NCI-H1417 treated with DMSO at 0.1 percent for 48 hours (cell line): ENCODE measurements at places on chromosomes 5 and 9.

GRCh38 chr9:135526089-135526729, 5.0 kb downstream of the LCN1 start:
- DNase-seq, result no peak

GRCh38 chr5:71891856-71892255, 172.8 kb downstream of the CARTPT start:
- no peak for DNase-seq

DNA sequence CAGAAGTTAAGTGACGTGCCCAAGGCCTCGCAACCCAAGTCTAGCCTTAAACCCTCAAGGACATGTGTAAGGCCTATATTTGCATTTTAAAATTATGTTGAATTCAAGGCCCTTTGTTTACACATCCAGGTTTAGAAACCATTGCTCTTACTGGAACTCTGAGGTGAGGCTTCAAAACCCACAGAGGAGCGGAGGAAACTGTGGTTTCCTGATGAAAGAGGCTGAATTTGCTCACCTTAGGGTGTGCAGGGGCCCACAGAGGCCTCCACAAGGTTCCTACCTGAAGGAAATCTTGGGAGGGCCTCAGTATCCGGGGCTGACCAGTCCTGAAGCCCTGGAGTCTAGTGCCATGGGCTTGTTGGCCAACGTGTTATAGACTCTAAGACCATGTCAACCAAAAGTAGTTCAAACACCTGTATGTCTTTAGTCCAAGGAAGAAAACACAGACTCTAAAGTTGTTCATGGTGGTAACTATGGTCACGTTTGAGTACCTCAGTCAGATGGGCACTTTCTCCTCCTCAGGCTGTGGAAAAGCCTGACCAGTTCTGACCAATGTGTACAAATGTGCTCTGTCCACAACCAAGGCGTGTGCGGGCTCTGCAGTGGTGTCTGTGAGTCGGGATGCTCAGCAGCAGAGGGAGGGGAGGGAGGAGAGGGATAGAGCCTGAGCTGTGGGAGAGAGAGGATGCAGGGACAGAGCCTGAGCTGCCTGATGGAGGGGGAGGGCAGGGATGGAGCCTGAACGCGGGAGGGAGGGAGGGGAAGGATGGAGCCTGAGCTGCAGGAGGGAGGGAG, 124.6 kb upstream of the ERCC6L2 start:
- no peak for DNase-seq

DNA sequence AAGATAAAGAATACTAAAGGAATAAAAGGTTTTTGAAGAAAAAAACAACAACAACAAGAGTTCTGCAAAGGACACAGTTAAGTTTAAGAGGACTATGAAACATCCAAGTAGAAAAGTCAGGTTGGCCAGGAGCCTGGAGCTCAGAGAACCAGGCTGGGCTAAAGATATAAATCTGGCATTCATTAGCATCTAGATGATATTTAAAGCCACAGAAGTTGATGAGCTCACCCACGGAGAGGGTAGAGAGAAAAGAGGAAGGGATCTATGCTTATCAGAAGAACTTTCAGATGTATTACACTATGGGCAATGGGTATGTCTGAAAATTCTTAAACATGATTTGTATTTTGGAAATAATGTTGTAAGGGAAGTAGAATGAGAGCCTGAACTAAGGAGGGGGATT, 9.9 kb downstream of the MIER3 start:
- no peak for DNase-seq

- no peak for DNase-seq
Measured at GRCh38 chr5:166980666-166981065, 1310.8 kb upstream of the WWC1 start.

DNA sequence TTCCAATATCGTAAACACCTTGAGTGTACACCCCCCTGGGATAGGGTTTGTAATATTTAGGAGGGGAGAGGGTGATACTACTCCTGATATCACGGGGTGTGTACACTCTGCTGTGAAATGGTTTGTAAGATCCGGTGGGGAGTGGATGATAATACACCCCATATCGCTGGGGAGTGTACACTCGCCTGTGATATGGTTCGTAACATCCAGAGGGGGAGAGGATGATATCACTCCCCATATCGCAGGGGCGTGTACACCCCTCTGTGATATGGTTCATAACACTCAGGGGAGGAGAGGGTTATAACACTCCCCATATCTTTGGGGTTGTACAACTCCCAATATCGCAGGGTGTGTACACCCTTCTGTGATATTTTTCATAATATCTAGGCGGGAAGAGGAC, 33.8 kb upstream of the SLC25A48 start:
- DNase-seq, result no peak

DNA sequence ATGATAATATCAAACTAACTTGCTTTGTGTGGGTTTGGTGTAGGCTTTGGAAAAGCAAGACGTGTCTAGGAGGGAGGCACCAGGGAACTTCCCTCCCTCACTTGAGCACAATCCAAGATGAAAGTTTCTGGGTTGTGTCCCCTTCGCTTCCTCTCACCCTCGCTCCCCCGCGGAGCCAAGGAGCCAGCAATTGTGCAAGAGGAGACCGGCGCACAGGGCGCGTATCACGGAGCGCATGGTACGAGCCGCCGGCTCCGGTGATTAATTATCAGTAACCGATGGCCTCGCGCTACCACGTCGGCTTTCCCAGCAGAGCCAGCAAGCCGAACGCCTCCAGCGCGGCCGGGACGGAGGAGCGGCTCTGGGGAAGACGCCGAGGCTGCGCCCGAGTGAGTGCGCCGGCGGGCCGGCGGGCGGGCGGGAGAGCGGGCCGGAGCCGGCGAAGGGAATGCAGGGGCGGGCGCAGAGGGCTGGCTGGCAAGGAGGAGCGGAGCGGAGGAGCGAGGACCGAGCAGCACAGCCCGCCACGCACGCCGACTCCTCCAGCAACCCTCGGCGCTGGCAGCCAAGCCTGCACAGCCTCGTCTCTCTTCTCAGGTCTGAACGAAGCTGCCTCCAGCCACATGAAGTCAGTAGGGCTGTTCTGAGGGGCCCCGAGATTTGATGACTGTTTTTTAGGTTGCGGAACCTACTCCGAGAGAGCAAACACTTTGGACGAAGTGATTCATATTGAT, 143.6 kb downstream of the BNC2 start:
- no peak for DNase-seq

DNA sequence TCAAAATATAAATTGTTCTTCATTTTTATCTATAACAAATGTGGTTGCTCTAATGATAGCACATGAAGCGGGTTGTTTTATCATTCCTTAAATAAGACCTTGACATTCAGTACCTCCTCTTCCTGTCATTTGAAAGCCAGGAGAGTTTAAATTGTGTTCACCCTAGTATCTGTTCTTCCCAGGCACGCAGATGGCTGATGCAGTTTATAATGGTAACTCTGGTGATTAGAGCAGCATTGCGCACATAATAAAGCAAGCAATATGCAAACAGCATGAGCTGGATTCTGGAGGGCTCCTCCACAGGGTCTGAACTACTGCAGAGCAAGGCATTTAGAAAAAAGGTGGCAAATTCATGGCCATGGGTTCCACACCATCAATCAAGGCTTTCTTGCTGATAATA, 307.8 kb downstream of the ENC1 start:
- no peak for DNase-seq

- DNase-seq, result no peak
Measured at GRCh38 chr9:136707849-136708517, 4.4 kb upstream of the DIPK1B start.

- no peak for DNase-seq
Measured at GRCh38 chr5:171669571-171669970, 116.0 kb upstream of the SMIM23 start.

DNA sequence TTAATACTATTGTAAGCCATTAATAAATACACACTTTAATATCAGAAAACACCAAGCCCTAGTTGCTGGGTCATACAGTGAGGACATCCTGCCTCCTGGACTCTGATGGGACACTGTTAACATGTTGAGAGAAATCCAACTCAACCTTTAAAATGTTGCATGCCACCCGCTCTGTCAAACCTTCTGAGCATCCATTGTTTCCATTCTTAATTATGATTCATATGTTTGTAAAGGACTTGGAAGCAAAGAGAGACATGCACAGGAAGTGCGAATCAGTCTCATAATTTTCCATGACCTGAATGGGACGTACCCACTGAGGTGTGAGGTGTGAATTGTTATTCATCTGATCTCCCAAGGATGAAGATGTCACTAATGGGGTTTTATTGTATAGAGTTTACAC, 186.4 kb downstream of the CAAP1 start:
- no peak for DNase-seq

GRCh38 chr5:78649211-78649695, 681 bp upstream of the LHFPL2 start:
- no peak for DNase-seq

DNA sequence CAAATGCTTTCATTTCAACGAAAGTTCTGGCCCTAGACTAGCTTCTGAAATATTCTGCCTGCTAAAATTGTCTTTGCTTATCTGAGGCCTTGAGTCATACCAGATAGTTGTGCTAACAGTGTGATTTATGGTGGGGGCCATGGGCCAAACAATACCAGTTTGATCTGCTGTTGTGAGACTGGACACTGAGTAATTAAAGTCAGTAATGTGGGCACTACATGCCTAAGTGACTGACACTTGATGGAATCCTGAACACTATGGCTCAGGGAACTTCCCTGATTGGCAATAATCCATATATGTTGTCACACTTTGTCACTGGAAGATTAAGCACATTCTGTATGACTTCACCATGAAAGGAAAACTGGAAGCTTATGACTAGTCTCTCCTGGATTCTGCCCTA, 127.6 kb upstream of the CYLC2 start:
- DNase-seq, result no peak

GRCh38 chr5:169626779-169627178, 10.3 kb upstream of the DOCK2 start:
- no peak for DNase-seq

- no peak for DNase-seq
Measured at GRCh38 chr9:122133263-122133983, 26.2 kb downstream of the NDUFA8 start.

DNA sequence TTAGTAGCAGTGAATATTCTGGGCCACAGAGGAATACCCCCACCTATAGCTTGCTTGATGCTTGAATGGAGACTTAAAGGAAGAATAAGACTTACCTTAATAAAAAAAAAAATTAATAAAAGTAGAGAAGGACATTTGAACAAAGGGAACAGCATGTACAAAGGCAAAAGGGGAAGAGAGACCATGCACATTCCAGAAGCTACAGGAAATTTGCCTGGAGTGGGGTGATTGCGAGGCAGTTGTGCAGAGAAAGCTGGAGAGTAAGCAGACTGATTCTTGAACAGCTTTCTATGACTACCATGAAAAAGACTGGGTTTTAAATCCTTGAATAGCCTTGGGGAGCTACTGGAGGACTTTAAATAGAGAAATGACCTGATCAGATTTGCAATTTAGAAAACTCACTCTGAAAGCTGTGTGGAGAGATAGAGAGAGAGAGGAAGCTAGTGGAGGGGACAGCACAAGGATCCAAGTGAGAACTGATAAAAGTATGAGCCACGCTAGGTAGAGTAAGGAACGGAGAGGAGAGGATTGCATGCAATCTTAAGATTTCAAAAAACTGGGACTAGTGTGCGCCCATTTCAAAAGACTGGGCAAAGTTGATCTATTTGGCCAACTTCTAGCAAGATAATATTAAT, 12.5 kb upstream of the SSBP2 start:
- DNase-seq, result no peak

DNA sequence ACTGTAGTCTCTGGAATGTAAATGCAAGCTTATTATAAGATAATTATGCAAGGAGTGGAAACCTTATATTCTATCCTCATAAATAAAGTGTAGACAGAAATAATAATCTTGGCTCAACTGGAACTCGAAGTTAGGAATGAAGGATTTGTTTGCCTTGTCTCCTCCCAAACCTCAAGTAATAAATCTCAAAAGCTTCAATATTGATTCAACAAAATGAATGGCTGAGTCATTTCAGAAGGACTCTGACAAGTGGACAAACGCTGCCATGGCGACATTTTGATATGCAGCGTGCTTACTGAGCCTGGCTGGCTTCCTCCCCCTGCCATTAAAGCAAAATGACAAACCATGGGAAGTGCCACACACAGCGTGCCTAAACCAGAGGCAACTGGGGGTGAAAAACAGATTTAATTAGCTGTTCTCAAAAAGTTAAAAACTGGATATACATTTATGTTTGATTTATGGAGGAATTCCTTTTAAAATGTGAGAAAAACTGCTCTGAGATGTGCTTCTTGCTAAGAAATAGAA, 10.5 kb upstream of the ADGRV1 start:
- peak; percentile 58 for DNase-seq

- DNase-seq, result no peak
Measured at GRCh38 chr5:172835290-172835993, 1.4 kb downstream of the ERGIC1 start.

GRCh38 chr5:76755779-76756637, 40.1 kb downstream of the F2R start:
- DNase-seq, result no peak

GRCh38 chr5:149937610-149938009, 7.0 kb downstream of the PDE6A start:
- DNase-seq, result no peak

DNA sequence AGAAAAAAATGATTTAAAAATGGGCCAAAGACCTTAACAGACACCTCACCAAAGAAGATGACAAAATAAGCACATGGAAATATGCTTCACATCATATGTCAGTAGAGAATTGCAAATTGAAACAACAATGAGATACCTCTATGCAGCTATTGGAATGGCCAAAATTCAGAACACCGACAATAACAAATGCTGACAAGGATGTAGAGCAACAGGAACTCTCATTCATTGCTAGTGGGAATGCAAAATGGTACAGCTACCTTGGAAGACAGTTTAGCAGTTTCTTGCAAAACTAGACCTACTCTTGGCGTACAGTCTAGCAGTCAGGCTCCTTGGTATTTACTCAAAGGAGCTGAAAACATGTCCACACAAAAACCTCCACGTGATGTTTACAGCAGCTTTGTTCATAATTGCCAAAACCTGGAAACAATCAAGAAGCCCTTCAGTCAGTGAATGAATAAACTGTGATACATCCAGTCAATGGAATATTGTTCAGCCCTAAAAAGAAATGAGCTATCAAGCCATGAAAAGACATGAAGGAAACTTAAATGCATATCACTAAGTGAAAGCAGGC, 10.5 kb upstream of the MVB12B start:
- DNase-seq, result no peak

GRCh38 chr9:127224883-127225739, 39.5 kb upstream of the GARNL3 start:
- peak; percentile 66 for DNase-seq

DNA sequence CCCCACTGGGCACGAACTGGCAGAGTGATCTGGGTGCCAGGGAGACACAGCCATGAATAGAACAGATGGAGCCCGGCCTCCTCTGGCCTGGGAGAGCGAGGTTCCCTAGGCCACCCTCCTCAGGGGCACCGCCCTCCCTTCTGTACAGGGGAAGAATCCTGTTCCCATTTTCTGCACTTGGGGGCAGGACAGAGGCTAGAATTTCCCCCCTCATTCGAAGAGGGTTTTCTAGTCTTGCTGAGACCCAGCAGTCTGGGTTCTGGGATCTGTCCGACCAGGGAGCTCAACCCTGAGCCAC, 52.7 kb downstream of the COL5A1 start:
- no peak for DNase-seq
